ENCODE measurements at places on chromosomes 6 and 20. TPM values are rescaled to one million over a fixed set of nuclear protein-coding genes. Genes with fewer than 3 reads are reported as not detected.

GRCh38 chr20:63536997-63537524, at the start of gene PTK6:
PTK6 (minus strand) TSS chr20:63537376; CDS start chr20:63537314, 62 bp downstream.
- H3K36me3 ChIP-seq: no peaks in the 10 kb centered on the region
- H3K4me3 ChIP-seq: peak within 1 kb of the TSS; percentile 49

DNA sequence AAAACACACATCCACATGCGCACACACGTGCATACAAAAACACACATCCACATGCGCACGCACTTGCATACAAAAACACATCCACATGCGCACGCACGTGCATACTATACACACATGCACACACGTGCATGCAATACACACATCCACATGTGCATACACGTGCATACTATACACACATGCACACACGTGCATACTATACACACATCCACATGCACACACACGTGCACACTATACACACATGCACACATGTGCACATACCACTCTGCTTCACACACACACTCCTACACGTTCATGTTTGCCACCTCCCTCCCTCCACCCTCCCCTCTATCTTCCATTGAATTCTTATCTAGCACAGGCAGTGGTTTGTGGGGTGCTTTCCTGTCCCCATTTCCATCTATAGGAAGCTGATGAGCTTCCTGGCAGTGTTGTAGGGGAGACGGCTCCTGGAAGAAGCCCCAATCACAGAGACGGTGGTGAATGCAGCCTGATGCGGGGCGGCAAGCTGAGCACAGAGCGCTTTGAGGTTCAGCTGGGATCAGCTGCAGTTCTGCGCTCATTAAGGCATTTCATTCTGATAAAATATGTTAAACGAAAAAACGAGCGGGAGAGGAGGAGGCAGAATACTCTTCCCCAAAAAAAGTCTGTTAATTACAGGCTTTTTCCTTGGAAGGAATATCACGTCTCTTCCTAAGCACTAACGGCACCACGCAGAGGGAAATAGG, 287.7 kb downstream of the TAF4 start:
- H3K4me3 ChIP-seq: no peak overlapping the region
- no peaks in the 10 kb centered on the region for H3K36me3 ChIP-seq
- no peaks in the 10 kb centered on the region for H3K4me1 ChIP-seq
- no peak overlapping the region for H3K27ac ChIP-seq
- DNase-seq: no peak

DNA sequence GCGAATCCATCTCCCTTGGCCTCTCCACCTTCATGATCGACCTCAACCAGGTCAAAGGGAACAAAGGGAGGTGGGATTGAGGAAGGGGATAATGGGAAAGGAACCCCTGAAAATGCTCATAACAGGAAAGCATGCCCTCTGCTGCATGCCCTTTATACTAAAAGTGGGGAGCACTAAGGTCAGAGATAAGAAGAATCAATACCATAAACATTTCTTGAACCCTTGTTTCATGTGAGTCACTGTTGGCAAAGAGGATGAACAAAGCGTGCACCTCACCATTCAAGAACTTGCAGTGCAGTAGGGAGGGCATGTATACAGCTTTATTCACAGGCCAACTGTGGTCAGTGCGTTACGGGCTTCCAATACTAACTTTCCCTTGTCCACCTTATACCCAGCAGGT, 1.7 kb upstream of the SAPCD1 start:
- H3K27me3 ChIP-seq: no peaks in the 10 kb centered on the region
- H3K36me3 ChIP-seq: peaks cover 22% of the 10 kb centered on the region
- H3K27ac ChIP-seq: no peak overlapping the region
- DNase-seq: no peak
- H3K4me1 ChIP-seq: peaks cover 14% of the 10 kb centered on the region
- H3K4me3 ChIP-seq: no peak overlapping the region

DNA sequence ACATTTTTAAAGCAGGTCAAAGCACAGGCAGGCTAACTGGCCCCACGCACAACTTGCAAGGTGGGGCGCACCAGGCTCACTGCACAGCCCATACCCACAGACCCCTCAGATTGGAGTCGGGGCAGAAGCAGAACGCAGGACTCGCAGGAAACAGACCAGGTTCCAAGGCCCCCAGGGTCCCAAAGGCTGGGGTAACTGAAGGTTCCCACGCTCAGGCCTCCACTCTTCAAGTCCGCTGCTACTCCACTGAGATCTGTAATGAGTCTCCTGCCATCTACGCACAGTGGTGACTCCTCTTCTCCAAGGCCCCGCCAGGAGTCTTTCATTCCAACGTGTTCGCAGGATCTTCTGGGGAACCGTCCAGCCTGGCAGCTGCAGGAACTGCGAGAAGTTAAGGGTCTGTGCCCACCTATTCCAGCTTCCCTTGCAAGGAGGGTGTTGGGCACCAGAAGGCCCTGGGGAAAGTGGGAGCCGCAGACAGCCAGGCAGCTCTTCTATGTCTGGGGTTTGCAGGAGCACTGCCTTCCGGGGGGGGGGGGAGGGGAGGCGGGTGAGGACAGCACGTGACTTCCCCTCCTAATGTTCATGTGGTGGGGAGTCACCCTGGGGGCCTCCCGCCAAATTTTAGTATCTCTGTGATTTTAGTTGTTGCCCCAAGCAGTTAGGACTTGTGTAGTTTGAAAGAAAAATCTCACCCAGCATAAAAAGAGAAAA, 2.0 kb upstream of the TAF4 start:
- DNase-seq: no peak
- H3K27ac ChIP-seq: no peak overlapping the region
- H3K36me3 ChIP-seq: no peaks in the 10 kb centered on the region
- H3K4me1 ChIP-seq: peaks cover 40% of the 10 kb centered on the region
- H3K27me3 ChIP-seq: no peaks in the 10 kb centered on the region
- no peak overlapping the region for H3K4me3 ChIP-seq

DNA sequence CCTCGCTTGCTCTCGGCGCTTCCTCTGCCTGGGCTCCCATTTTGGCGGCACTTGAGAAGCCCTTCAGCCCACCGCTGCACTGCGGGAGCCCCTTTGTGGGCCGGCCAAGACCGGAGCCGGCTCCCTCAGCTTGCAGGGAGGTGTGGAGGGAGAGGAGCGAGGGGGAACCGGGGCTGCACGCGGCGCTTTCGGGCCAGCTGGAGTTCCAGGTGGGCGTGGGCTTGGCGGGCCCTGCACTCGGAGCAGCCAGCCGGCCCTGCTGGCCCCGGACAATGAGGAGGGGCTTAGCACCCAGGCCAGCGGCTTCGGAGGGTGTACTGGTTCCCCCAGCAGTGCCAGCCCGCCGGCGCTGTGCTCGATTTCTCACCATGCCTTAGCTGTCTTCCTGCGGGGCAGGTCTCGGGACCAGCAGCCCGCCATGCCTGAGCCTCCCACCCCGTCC, 10.2 kb upstream of the SRPK1 start:
- H3K27me3 ChIP-seq: no peaks in the 10 kb centered on the region
- H3K4me3 ChIP-seq: no peak overlapping the region
- DNase-seq: no peak
- no peaks in the 10 kb centered on the region for H3K4me1 ChIP-seq
- no peak overlapping the region for H3K27ac ChIP-seq

The SLC13A3 gene
- total RNA-seq: 6.2 TPM

The ALDH8A1 gene
- total RNA-seq: 1.0 TPM
